ENCODE measurements at places on chromosomes 1 and 21.
A peak's percentile ranks its signal among the peaks of the same experiment; 100 is the strongest.

DNA sequence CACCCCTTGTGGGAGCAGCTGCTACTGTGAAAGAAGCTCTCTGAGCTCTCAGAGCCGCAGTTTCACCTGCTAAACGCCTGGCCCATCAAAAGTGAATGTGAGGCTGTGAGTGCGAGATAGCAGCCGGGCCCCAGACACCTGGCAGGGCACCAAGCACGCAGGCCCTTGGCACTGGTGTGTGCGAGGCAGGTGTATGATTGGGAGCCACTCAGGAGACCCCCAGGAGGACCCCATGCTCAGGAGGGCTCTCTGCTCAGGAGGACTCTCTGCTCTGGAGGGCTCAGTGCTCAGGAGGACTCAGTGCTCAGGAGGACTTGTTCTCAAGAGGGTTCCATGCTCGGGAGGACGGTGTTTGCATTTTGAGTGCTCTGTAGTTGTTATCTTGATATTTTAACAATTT, 14.3 kb upstream of the ADARB1 start:
- no peak for DNase-seq

DNA sequence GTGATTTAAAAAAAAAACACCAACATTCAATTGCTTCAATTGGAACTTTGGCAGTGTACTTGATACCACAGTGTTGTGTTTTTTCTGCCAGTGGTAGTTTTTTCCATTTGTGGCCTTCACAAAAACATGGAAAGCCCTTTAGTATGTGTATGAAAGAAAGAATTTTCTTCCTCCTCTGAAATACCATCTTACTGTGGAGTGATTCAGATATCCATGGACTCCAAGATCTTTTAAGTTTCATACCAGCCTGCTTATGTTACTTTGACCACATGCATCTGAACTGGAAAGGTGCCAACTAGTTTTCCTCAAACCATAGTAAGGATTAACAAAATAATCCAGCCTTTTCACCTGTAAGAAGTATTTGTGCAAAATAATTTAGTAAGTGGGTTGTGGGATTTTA, 3.4 kb downstream of the PPP2R5A start:
- no peak for DNase-seq

- no peak for DNase-seq
These were observed 655 bp upstream of the KIRREL1 start for GRCh38 chr1:157992833-157993146.

GRCh38 chr21:45071874-45072737, 2.3 kb upstream of the ADARB1 start:
- DNase-seq = no peak

DNA sequence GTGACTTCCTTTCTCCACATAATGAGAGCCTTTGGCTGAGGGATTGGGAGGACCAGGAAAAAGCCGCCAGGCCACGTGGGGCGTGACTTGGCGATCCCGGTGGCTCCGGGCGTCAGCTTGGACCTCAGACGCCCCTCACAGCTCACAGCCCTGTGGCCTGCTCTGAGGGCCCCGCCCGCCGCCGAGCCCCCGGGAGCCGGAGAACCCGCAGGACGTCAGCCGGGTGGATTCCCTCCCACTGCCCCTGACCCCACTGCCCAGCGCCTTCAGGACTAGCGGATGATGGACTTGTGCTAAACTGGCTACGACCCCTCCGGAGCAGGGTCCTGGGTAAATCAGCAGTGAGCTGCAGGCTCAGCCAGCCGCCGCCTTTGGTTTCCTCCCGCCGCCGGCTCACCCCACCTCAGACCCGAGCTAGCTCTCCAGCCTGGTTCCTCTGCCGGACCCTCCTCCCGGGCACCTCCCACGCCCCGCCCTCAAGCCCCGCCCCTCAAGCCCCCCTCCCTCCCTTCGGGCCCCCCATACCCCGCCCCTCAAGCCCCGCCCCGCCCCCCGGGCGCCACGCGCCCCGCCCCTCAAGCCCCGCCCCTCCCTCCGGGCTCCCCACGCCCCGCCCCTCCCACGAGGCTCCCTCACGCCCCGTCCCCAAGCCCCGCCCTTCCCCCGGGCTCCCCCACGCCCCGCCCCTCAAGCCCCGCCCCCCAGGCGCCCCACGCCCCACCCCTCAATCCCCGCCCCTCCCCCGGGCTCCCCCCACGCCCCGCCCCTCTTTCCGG, 10.0 kb upstream of the FAAP20 start:
- peak; percentile 92 for DNase-seq
